ENCODE measurements at places on chromosomes 12 and 14.
A peak's percentile ranks its signal among the peaks of the same experiment; 100 is the strongest.

- DNase-seq, result no peak
Measured at GRCh38 chr12:111469401-111469800, 63.7 kb downstream of the SH2B3 start.

- no peak for DNase-seq
Measured at GRCh38 chr12:78864403-78864869, at the start of gene SYT1. Gene SYT1 (plus strand): TSS chr12:78864774.

DNA sequence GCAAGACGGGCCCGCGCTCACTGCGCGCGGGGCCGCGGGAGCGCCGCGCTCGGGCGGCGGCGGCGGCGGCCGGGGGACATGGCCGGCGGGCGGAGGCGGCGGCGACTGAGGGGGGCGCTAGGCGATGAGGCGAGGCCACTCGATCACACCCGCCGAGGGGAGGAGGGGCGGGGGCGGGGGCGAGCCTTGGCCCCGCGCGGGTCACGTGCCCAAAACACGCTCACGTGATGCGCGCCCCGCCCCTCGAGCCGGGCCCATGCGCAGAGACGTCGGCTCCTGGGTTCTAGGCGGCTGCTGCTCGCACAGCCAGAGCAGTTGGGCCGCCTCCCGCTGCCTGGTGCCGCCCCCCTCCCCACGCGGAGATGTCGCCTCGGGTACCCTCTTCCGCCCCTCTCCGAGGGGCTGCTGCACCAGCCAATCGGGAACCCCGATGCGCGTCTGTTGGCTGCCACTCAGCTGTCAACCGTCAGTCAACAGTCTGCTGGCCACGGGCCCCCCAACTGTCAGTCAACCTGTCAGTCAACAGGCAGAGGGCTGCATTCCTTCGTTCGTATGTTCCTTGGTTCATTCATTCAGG, at the start of gene SPPL3:
Gene SPPL3, minus strand, starts transcription at position 162 of the 577 bp plus-strand sequence. CDS start 491 bp downstream, outside the sequence.
- peak; percentile 92 for DNase-seq

DNA sequence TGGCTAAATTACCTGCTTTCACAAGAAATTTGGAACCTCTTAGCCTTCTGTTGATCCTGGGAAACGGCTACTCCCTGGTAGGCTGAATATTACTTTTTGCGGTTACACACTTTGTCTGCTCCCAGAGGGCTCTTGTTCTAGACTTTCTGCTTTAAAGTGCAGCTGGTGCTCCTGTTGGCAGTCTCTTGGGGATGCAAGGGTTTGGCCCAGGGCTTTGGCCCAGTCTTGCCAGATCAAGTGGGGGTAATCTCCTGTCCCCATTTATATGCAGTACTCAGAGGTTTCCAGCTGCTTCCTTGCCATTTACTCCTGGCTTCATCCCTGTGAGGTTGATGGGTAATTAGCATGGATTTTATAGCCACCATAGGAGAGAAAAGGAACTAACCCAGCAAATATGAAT, 558.2 kb upstream of the MIS18BP1 start:
- DNase-seq, result no peak

DNA sequence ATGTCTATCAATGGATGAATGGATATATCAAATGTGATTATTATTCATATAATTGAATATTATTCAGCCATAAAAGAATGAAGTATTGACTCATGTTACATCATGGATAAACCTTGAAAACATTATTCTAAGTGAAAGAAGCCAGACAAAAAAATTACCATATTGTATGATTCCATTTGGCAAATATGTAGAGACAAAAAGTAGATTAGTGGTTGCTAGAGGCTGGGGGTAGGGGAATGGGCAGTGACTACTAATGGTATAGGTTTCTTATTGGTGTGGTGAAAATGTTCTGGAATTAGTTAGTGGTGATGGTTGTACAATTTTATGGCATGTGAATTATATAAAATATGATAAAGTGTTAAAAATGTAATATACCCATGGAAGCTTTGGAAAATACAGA, 31.8 kb upstream of the GNS start:
- no peak for DNase-seq

DNA sequence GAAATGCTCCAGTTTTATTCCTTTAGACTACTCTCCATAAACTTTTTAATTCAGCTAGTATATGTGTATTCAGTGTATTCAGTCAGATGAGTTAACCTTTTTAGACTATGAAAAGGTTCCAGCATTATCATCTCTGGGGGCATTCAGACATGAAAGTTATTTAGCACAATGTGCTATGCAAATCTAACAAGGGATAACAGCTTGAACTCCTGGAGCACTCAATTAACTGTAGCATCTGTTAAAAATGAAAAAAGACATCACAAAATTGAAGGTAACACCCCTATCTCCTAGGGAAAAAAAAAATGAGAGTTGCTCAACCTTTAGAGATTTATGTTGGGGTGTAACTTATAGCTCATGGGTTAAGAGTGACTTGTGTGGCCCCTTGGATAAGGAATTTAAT, 211.5 kb downstream of the PHLDA1 start:
- no peak for DNase-seq

GRCh38 chr12:27207615-27208413, 36.3 kb upstream of the STK38L start:
- no peak for DNase-seq

GRCh38 chr12:52360663-52361271, 6.5 kb downstream of the KRT85 start:
- no peak for DNase-seq

DNA sequence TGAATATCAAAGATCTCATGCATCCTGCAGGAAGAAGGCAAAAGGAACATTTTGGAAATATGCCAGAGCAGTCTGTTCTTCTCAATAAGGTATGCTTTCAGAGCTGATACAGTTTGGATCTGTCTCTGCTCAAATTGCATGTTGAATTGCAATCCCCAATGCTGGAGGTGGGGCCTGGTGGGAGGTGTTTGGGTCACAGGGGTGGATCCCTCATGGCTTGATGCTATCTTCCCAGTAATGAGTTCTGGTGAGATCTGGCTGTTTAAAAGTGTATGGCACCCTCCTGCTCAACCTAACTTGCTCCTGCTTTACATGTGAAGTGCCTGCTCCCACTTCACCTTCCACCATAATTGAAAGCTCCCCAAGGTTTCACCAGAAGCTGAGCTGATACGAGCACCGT, 76.6 kb downstream of the RIN3 start:
- no peak for DNase-seq

GRCh38 chr12:113114447-113115178, 20.9 kb downstream of the RASAL1 start:
- DNase-seq, result no peak

- no peak for DNase-seq
Measured at GRCh38 chr12:124597041-124597440, 29.6 kb upstream of the NCOR2 start.

GRCh38 chr12:19154686-19155085, 25.2 kb downstream of the PLEKHA5 start:
- DNase-seq, result no peak

DNA sequence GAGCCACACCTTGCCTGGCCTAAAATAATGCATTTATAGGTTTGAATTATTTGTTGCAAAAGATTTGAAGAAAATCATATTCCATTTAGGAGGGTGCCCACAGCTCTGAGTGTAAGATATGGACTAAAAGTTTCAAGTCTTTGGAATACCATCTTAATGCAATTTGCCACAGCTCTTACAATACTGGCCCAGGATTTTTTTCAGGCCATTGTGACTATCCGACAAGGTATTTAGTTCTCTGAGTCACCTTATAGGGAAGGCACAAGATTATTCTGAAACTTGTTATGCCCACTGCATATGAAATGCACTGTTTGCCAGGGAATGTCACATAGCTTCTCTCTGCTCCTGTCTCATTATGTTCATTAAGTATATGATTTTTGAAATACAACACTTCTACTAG, 29.6 kb upstream of the SLC6A13 start:
- DNase-seq, result no peak

DNA sequence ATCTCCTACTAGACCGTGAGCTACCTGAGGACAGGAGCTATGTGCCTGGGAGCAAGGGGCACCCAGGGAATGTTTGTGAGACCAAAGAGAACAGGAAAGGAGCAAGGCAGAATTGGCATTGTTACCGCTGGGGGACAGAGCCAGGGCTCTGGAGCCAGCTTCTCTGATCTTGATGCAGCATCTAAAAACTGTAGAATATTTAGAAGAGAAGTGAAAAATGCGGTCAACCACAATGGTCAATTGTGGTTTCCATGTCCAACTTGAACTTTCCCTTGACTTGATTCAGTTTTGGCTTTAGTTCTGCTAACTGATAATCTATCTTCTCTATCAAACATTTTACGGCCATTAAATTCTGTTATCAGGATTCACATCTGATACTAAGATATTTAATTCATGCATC, 201.2 kb downstream of the ANO4 start:
- no peak for DNase-seq

- DNase-seq, result no peak
Measured at GRCh38 chr14:54535126-54535525, 25.4 kb downstream of the CGRRF1 start.

DNA sequence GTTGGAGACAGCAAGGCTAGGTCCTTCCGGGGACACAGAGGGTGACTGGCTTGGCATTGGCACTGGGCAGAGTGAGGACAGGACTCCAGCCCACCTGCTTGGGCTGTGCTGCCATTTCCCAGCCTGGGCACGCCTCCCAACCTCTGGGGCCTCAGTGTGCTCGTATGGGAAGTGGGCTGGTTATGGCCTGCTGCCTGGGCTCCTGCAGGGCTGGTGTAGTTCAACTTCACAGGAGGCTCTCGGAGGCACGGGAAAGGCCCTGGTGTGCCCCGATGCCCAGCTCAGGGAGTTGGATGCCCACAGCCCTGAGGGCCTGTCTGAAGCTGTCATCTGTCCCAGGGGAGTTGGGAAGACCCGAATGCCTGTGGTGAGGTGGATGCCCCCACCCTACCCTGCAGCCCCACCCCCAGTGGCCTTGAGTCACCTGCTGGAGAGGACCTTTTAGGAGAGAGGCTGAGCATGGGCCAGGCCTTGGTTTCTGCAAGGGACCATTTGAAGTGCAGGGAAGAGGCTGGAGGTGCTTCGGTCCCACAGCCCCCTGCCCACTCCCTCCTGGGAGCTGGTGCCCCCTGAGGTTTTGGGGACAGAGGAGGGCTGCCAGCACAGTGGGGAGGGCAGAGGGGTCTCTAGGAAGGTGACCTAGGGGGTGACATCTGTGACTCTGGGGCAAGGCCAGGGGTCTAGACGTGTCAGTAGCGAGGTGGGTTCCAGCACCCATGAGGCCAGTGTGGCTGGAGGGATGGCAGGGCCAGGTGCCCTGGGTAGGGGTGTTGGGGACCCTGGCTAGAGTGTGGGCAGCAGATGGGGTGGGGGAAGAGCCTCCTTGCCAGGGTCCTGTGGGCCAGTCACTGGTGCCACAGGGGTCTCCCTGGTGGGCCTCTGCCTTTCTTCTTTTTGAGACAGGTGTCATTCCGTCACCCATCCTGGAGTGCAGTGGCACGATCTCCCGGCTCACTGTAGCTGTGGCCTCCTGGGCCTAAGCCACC, 9.1 kb downstream of the ULK1 start:
- DNase-seq, result no peak

DNA sequence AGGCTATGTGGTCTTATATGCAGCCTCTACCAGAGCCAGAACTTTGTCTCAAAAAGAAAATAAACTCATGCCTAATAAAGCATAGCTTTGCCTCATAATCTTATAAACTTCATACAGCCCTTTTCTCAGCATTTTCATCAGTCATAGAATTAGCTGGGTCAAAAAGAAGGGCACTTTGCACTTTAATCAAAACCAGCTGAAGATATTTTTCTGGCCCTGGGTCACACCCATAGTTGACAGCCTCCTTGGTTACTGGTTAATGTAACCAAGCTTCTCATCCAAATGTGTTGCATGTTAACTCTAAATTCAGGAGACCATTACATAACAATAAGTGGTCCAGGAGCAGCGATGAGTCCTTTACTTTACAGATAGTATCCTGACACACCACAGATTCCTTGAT, 558.2 kb downstream of the FLRT2 start:
- DNase-seq, result no peak

GRCh38 chr12:57202321-57202720, 14.3 kb upstream of the NXPH4 start:
- no peak for DNase-seq

DNA sequence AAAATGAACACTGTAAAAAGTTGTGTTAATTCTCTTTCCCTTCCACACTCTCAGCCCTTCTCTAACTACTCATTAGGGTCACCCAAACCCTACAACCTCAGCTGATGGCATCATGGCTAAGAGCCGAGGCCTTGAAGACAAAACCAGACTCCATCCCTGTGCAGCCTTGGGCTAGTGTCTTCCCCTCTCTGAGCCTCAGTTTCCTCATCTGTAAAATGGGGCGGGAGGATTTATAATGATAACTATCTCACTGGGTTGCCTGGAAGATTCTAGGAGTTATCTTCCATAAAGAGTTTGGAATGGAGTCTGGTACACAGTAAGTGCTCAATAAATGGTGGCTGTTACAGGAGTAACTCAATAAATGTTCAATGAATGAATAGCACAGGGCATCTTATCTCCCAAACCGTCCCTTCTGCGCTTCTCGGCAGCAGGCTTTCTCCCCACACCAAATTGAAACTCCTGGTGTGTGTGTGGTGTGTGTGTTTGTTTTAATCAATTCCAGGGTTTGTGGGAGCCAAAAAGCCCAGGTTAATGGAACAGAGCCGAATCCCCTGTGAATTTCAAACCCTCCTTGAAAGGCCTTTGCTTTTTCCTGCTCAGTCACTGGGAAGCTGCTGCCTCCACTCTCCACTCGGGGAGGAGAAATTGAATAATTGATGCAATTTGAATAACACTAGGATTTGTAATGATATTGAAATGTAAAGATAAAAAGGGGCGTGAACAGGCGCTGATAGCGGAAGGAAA, 61.2 kb upstream of the FAM222A start:
- no peak for DNase-seq

- no peak for DNase-seq
Measured at GRCh38 chr12:26125400-26126339, 833 bp upstream of the BHLHE41 start.

- no peak for DNase-seq
Measured at GRCh38 chr12:71945121-71945520, 6.5 kb downstream of the TPH2 start.

GRCh38 chr12:53963434-53964314, 9.0 kb downstream of the HOXC12 start:
- no peak for DNase-seq

DNA sequence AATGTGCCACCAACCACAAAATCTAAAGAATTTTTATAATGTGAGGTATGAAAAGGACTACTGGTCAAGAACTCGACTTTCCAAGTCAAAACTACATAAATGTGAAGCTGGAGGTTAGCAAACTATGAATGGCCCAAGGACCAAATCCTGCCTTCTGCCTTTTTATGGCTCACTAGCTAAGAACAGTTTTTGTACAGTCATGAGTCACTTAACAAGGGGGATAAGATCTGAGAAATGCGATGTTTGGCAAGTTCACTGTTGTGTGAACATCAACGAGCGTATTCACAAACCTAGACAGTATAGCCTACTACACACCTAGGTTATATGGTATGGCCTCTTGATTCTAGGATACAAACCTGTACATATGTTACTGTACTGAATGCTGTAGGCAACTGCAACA, 28.2 kb downstream of the FERMT2 start:
- no peak for DNase-seq

- no peak for DNase-seq
Measured at GRCh38 chr14:100302616-100303015, 3.6 kb downstream of the SLC25A29 start.

DNA sequence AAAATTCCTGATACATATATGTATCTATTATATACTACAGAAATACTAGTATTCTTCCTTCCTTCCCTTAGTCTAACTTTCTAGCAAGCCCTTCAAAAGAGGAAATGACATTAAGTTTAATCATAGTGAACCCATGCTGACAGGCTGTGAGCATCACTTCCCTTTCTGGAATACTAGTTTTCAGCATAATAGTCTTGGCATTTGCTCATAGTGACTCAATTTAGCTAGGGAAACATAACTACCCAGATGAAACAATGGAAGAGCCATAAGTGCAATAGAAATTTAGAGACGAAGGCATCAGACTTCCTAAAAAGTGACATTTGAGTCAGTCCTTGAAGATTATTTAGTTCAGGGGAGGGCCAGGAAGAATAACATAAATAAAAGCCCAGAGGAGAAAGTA, 184.5 kb upstream of the CRY1 start:
- no peak for DNase-seq
